Renal pelvis (tissue), 12 donors: ENCODE measurements at places on chromosomes 2 and 18.

DNA sequence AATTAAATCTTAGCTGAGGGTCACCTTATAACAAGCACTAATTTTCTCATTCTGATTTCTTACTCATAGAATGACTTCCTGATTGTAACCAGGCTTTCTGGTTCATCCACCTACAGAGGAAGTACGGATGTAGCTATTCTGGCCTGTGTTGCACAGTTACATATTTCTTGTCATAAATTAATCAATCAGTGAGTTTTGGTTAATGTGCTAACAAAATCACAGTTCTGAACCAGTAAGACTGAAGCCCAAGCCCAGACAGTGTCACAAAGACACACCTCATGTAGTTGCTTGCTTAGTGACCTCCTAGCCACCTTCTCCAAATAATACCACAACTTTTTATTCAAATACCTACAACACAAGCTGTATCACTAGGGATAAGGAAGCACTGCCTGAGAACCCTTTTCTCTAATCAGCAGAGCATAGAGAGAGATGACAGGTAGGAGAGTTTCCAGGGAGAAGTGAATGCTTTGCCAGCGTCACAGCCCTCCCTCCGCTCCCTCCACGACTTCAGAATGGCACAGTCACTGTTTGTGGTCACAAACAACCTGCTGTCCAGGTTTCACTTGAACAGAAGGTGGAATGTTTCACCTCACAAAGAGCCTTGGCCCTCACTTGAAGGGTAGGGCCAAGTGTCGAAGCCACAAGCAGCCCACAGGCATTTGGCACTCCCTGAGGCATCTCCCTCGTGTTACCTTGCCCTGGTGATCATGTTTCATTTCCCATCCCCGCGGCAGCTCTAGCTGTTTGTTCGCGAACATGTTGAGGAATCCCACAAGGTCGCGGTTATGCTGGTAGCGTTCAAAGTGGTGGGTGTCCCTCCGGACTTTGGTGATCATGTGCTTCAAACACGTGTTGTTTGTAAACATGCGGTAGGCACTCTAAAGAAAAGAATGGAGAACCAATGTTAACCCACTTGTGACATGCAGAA is 120.8 kb upstream of the STK17B start:
- no peak for DNase-seq

GRCh38 chr2:56674084-56674483 is 490.3 kb downstream of the CCDC85A start:
- DNase-seq, result no peak

DNA sequence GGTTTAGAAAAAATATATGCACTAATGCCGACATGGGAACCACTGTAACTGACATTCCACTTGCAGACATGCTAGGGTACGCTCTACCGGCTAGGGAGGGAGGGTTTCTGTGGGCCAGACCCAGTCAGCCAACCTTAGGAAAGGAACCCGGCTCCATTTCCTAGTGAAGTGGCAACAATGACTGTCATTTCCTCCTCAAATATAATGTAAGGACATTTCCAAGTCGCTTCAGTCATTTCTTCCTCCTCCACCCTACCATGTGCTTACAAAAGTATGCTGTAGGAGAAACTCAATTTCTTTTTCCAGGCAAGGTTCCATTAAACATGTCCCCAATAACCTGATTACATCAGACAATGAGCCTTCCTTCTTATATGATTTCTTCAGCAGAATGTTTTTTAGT is 64.3 kb upstream of the PSMD14 start:
- no peak for DNase-seq

GRCh38 chr2:31129375-31130171 is 8.7 kb downstream of the GALNT14 start:
- no peak for DNase-seq

GRCh38 chr2:26074676-26075075 is 40.8 kb downstream of the RAB10 start:
- peak; percentile 14 for DNase-seq

DNA sequence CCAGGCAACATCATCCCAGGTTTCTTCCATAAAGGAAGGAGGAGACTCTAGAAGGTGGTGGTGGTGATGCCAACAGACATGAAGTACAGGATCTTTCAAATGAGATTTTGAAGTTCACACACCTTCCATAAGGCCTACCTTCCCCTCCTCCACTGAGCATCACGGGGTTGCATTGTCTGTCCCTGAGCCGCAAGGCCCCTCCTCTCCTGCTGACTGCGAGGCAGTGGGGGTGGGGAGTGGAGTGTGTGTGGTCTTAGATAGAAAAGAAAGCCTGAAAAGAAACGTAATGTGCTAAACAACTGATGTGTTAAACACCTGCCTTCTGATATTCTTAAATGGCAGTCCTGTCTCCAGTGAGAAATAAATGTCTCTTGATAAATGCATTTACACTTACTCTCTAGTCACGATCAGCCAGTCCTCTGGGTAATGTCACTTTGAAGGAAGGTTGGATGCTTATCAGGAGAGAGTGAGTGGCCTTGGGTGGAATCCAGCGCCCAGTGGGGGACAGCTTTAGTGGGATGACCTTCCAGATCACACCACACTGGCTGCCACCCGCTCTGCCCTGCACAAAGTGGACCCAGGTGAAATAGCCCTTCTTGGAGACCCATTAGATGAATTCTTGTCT is 5.5 kb upstream of the SCYGR5 start:
- DNase-seq, result no peak

GRCh38 chr2:65055422-65056214 is 598 bp upstream of the CEP68 start:
- DNase-seq, result no peak
